ENCODE measurements at places on chromosomes 11 and 22.

DNA sequence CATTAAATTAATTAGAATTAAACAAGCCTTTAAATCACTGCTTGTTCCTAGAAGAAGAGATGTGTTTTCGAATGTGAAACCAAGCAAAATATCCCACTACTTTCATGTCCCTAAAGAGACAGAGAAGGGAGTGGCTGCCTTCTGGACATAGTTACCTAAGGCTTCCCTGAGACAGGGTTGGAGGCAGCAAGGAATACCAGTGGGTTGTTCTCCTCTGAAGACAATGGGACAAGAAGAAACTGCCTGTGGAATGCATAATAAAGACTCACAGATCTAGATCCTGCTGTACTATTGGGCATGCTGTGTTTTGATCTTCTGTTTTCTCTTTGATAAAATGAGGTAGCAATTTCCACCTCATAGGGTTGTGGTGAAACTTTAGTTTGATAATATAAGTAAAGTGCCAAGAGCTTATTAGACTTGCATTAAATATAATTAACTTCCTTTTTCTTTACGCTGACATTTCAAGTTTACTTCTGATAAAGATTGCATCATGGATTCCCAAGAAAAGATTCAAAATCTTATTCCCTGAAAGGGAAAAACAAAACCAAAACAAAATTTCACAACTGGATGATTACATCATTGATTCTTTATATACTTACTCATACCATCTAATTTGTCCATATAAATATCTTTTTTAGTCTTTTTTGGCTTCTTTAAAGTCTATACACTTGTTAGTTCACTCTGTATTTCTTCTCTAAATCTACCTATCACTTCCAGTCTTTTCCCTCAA, 621.3 kb downstream of the ETS1 start:
- DNase-seq, result no peak

DNA sequence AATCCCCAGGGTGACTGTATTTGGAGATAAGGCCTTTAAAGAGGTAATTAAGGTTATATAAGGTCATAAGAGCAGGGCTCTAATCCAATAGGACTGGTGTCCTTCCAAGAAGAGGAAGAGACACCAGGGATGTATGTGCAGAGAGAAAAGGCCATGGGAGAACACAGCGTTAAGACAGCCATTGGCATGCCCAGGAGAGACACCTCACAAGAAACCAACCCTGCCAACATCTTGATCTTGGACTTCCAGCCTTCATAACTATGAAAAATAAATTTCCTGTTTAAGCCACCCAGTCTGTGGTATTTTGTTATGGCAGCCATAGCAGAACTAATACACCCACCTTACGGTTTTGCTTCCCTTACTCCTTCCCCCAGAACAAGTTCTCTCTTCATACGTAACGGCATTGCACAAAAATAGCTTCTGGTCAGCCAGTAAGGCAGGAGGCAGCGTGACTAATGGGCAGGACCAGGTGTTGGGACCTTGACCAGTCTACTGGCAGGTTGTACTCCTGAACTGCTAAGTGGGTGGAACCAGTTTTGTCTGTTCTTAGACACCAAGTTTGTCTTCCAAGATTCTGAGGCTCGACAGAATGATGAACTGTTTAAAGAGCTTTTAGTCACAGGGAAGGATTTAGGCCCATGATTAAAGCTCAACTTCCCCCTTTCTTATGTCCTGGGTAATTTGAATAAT, 31.9 kb upstream of the UPB1 start:
- no peak for DNase-seq

DNA sequence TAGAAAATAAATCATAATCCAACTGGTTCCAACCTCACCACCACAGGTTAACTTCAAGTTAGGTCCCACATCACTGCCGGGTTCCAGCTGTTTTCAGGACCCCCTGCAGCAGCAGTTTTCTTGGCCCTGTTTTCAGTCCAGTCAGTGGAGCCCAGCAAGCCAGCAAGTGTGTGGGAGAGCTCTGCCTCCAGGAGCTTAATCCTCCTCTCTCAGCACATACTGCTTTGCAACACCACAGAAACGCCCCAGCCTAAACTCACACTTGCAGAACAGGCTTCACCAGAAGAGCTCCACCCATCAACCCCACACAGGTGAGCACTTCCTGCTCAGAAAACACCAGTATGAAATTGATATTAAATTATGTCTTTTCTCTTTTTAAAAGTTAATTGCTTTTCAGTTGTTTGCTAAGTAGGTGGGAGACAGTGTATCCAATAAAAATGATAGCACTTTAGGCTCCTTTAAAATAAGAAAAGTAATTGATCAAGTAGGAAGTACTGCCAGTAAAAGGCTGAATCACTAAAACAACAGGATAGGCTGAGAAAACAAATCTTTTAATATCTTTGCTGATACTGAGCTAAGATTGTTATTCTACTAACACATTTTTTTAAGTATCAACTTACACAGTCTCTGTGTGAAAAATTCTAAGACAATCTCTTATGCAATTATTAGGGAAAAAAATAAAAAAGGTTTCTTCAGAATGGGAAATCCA, 81.5 kb upstream of the TP53AIP1 start:
- peak; percentile 14 for DNase-seq

DNA sequence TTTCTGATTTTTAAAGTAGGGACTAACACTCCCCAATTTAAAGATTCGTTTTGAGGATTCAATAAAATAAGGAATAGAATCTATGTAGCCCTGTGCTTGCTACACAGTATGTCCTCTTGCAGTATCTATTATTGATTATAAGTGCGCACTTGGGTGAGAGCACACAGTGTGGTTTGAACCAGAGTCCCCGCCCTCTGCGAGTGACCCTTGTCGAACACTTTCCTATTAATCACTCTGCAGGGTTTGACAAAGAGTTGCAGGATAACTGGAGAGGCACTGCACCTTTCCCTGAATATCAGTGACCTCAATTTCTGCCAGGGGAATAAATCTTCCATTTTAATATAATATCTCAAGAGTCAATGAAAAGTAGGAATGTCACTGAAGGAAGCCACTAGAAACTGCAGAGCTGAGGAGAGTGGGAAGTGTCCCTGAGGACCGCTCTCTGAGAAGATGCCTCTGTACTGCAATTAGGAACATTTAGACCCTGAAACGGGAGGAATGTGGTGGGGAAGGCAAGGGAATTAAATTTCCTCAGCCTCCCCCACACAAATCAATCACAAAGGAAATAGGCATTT, 182.2 kb downstream of the MAML2 start:
- DNase-seq, result no peak

GRCh38 chr11:3984896-3985295, 109.7 kb upstream of the RRM1 start:
- peak; percentile 38 for DNase-seq

DNA sequence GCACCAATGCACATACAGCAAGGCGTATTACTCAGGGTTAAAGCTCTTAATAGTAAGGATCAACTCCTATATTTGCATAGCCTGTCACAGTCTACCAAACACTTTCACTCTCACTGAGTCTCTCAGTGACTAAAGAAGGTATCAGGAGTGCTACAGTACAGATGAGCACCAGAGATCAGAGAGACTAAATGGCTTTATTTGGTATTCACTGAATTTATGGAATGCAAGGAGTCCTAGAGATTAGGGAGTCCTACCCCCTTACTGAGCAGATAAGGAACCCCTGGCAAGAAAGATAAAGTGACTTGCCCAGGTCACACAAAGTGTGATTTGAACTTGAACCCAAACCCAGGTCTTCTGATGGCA, 396.4 kb upstream of the CCDC90B start:
- DNase-seq, result no peak

DNA sequence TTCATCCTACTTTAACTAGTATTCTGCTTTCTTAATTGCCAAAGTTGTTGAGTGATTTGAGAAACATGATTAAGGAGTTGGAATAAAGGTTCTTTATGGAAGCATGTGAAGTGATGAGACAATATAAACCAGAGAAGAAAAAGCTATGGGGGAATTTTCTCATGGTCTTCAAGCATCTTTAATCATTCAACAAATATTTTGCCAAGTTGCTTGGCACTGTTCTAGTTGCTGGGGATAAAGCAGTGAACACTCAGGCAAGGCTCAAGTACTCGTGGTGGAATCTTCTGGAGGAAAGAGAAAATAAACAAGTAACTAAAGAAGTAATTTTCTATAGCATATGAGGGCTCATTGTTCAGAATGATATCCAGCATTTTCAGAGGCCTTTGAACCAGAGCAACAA, 9.2 kb upstream of the PIWIL4 start:
- no peak for DNase-seq

DNA sequence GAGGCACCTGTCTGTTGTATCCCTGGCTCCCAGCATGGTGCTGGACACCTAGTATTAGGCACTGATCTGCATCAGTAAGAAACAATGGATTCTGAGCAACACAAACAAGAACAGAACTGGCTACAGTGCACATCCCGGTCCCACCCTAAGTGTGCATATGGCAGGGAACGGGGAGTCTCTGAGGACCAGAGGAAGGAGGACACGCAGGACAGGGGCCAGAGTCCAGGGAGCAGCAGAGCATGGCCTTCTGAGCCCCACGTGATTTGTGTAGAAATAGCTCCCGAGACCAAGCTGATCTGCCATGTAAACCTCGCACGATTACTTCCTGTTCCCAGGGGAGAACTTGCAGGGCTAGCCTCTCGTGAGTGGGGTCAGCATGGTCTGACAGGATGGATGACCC, 12.7 kb upstream of the SNX32 start:
- no peak for DNase-seq

GRCh38 chr11:1128311-1129142, 29.2 kb upstream of the MUC5AC start:
- no peak for DNase-seq

GRCh38 chr11:69647761-69648497, 7.0 kb downstream of the CCND1 start:
- no peak for DNase-seq

GRCh38 chr22:49972163-49973017, 11.8 kb downstream of the PIM3 start:
- no peak for DNase-seq

DNA sequence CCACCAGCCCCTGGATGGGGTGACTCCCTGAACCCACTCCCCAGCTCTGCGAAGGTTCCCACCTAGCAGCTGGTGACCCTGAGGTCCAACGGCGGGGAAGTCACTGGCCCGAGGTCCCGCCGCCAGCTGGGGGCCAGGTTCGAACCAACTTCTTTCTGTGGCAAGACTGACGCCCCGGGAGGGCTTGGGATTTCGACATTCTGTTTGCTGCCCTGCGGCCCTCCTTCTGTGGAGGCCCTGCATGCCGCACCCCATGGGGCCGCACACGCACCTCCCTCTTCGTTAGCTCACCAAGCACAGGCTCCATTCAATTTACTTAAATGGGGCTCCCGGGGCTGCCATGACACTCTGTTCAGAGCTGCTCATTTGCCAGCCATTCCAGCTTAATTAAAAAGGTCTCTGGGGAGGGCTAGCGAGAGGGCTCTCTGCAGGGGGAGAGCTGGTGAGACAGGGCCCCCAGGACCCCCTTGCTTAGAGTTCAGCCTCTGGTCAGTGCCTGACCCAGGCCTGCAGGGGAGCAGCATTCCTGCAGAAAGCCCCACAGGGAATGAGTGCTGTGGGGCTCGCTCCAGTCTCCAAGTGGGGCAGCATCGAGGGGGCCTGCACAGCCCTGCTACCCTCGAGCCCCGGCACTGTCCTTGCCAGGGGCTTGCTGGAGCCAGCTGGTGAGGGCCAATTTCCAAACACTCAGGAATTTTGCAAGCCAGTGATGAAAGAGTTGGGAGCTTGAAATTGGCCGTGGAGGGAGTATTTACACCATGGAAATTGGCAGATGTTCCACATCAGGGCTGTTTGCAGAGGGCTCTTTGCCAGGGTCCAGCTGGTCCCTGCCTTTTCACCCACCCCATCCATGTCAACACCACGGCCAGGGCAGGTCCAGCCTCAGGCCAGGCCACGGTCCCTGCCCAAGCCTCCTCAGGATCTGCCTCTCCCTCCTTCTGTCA, 80.8 kb downstream of the CACNA1I start:
- DNase-seq, result no peak

- no peak for DNase-seq
Measured at GRCh38 chr11:129455756-129456655, 80.4 kb downstream of the BARX2 start.

- DNase-seq, result no peak
Measured at GRCh38 chr11:15938121-15938611, 418.2 kb downstream of the SOX6 start.

DNA sequence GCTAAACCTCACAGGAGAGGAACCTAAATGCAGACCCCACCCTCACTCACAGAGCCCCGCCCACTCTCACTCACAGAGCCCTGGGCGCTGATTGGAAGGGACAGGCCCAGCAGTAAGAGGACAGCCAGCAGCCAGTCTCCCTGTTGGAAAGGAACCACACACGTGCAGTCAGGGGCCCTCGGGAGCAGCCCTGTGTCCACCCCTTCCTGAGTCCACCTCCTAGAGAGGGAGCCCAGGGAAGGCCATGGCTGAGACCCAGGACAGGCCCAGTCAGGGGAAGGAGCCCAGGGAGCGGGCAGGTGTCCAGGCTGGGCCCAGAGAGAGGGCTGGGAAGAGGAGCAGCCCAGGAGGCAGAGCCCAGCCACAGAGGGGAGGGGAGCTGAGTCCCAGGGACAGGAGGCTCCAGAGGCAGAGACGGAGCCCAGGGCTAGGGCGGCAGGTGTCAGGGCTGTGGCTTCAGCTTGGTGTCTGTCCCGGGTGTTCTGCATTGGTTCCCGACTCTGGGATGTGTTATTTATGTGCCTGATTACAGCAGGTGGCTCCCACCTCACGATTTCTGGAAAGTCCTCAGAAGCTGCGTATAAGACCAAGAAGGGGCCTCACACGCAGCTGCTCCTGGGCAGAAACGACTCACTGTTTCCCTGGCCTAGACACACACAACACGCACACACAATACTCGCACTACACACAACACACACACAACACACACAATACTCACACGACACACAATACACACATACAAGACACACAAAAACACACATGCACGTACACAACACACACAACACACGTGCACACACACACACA, 9.0 kb upstream of the APOBEC3H start:
- DNase-seq, result no peak

GRCh38 chr11:43582024-43582862, 98.3 kb upstream of the HSD17B12 start:
- no peak for DNase-seq

DNA sequence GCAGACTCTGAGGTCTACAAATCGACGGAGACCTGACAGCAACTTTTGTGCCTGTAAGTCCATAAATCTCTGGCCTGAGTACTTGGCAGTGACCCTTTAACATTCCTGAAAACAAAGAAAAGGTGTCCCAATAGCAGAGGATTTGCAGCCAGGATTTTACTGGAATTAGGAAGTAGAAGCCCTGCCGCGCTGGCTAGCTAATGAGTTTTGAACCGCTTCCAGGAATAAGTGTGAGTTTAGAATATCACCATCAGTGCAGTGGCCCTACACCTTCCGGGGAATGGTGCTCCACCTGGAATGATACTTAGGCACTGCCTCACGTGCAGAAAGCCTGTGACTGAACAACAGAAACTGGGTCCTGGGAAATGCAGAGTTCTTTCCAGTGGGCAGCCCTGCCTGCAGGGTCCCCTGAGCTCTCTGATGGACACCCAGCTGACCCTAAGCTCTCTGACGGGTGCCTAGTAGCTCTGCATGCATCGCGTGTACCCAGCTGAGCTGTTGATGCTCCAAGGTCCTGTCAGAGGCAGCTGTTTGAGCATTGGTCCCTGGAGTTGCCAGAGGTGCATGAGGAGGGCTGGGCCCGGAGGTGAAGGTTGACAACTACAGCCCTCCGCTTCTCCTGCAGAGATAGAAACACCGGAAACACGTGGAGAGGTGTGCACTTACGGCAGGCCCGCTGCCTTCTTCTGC, 380.9 kb downstream of the TBC1D22A start:
- DNase-seq, result no peak
